SK-N-DZ (cell line): ENCODE measurements at places on chromosomes 5 and 9.

DNA sequence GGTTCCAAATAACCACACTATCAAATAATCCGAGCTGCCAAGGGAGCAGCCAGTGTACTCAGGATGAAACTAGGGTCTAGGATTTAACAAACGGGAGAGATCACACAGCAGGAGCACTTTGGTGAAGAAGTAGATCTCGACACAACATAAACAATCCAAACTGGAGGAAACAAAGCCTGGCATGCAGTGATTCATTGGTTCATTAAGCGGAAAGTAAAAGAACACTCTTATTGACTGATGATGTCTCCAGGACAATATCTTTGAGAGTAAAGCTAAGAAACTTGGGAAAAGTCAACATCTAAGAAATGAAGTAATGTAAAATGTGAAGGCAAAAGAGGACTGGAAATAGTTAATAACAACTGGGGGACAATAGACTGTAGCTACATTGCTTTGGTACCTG is 1478.3 kb upstream of the CDH9 start:
- DNase-seq, result no peak

- peak; percentile 27 for DNase-seq
These were observed 545 bp downstream of the CDKN2B-AS1 start for GRCh38 chr9:21995006-21995665.

DNA sequence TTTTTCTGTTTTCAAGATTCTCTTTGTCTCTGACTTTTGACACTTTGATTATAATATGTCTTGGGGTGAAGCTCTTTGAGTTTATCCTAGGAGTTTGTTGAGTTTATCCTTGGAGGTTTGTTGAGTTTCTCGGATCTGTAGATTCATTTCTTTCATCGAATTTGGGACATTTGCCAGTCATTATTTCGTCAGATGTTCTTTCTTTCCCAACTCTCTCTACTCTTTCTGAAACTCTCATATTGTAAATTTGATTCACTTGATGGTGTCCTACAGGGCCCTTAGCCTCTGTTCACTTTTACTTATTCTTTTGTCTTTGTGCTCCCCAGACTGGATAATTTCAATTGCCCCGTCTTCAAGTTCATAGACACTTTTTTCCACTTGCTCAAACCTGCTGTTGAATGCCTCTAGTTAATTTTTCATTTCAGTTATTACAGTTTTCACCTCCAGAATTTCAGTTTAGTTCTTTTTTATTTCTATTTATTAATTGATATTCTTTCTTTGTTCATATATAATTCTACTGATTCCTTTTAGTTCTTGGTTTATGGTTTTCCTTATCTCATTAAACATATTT is 8.1 kb upstream of the TDRD7 start:
- no peak for DNase-seq

GRCh38 chr5:173554989-173555705 is 61.3 kb downstream of the BOD1 start:
- DNase-seq, result no peak
